ENCODE measurements at places on chromosomes 1 and 21. TPM values are rescaled to one million over a fixed set of nuclear protein-coding genes. Genes with fewer than 3 reads are reported as not detected.

DNA sequence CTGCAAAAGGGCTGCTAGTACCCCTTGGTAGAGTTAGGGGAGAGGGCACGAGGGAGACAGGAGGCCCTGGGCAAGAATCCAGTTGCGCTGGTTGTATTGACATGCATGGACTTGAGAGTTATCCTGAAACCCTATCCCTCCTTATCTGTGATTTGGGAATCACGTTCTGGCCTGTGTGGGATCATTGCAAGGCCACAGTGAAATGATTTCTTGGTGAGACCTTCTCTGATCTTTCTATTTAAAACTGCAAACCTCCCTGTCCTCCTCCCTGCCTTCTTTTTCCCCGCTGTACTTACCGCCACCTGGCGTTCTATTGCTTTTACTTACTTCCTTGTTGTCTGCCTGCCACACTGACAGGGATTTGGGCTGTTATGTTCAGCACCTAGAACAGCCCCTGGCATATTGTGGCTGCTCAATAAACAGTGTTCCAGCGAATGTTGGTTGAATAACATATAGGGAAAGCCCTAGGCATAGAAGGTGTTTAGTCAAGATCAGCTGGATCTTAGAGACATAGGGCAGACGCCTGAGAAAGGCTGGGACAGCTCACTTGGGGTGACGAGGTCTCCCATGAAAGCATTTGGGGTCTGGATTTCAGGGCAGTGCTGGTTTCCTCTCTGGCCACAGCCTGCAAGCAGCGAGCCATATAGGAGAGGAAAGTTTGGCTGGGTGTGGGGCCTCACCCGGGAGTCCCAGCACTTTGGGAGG, 25.6 kb downstream of the ALPL start:
- no peak overlapping the region for H3K27ac ChIP-seq
- no peaks in the 10 kb centered on the region for H3K36me3 ChIP-seq
- H3K27me3 ChIP-seq = no peaks in the 10 kb centered on the region
- no peak for DNase-seq

- DNase-seq = no peak
- H3K27ac ChIP-seq = no peak overlapping the region
- no peak overlapping the region for H3K4me3 ChIP-seq
- H3K36me3 ChIP-seq = no peaks in the 10 kb centered on the region
- no peaks in the 10 kb centered on the region for H3K4me1 ChIP-seq
Observed at GRCh38 chr21:15140321-15141019, 75.7 kb upstream of the NRIP1 start.

DNA sequence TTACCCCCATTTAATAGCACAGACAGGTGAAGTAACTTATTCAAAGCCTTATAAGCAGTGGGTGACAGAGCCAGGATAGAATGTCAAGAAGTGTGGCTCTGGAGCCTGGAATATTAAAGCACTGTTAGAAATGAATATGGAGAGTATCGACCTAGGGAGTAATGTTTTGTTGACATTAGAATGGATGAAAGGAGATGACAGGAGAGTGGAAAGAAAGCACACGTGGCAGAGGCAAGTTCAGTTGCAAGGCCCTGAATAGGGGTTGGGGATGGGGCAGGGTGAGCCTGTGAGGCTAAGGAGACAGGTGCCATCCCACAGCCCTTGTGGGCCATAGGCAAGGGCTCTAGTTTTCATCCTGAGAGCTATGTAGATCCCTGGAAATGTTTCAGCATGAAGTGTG, 125.5 kb upstream of the PLXNA2 start:
- no peaks in the 10 kb centered on the region for H3K27me3 ChIP-seq
- H3K4me1 ChIP-seq = no peaks in the 10 kb centered on the region
- no peak overlapping the region for H3K27ac ChIP-seq

GRCh38 chr1:9028921-9029705, 2.9 kb upstream of the SLC2A7 start:
- no peak overlapping the region for H3K27ac ChIP-seq
- peak; percentile 21 for DNase-seq
- no peak overlapping the region for H3K4me3 ChIP-seq

GRCh38 chr21:18725653-18726052, 322.1 kb upstream of the TMPRSS15 start:
- H3K4me1 ChIP-seq = no peaks in the 10 kb centered on the region
- H3K27ac ChIP-seq = no peak overlapping the region
- DNase-seq = no peak
- H3K27me3 ChIP-seq = no peaks in the 10 kb centered on the region

The C1orf116 gene
- total RNA-seq = 0.14 TPM

The PADI4 gene
- not detected for total RNA-seq

The ADGRL4 gene
- 8.4 TPM for total RNA-seq

The RLF gene
- total RNA-seq = 23.9 TPM

Data from sigmoid colon (tissue), 7 donors.